ENCODE measurements at places on chromosomes 2 and 18.
A peak's percentile ranks its signal among the peaks of the same experiment; 100 is the strongest.

- DNase-seq, result no peak
Measured at GRCh38 chr2:134079373-134079772, 174.5 kb upstream of the MGAT5 start.

GRCh38 chr2:216693414-216694080 is 1.8 kb downstream of the IGFBP5 start:
- no peak for DNase-seq

DNA sequence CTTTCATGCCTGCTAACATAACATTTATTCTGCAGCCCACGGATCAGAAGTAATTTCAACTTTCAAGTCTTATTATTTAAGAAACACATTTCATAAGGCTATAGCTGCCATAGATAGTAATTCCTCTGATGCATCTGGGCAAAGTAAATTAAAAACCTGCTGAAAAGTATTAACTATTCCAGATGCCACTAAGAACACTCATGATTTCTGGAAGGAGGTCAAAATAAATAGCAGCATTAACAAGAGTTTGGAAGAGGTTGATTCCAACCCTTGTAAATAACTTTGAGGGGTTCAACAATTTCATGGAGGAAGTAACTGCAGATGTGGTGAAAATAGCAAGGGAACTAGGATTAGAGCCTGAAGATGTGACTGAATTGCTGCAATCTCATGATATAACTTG is 77.6 kb downstream of the CCDC148 start:
- no peak for DNase-seq

DNA sequence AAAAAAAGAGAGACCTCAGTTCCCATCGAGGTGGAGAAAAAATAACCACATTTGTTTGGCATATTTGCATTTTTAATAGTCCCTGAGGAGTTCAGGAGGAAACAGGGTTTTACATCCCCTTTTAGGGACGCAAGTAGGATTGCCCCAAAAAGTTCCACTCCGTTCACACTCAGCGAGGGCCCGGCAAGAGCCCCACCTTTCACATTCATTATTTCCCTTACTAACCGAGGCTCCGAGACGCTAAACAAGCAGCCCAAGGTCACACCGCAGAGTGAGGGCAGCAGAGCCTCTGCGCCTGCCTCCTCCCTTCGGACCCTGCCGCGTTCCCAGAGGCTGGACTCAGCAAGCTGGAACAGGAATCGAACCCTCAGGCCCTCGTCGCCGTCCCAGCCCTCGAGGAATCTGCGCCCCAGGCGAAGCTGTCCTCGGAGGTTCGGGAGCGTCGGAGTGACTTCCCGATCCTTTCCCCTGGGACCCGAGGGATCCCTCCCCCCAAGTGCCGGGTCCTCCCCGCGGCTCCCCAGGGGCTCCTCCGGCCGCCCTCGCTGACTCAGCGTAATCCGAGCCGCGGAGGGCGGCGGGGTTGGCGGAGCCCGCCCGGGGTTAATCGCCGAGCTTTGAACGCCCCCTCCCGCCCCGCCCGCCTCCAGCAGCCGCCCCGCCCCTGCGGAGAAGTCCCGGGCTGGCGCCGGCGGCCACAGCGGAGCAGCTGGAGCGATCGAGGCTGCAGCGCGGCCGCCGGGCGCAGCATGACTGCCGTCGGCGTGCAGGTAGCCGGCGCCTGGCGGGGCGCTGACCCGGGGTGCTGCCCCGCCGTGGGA is at the start of gene TMEM37:
Gene TMEM37, plus strand, starts transcription at position 700 of the 821 bp plus-strand sequence. Its CDS starts 50 bp downstream, at position 750.
- peak; percentile 45 for DNase-seq

- DNase-seq, result no peak
Measured at GRCh38 chr2:43887176-43887575, 48.4 kb downstream of the ABCG8 start.

- DNase-seq, result no peak
Measured at GRCh38 chr18:74840492-74841167, 243.0 kb downstream of the ZNF407 start.

DNA sequence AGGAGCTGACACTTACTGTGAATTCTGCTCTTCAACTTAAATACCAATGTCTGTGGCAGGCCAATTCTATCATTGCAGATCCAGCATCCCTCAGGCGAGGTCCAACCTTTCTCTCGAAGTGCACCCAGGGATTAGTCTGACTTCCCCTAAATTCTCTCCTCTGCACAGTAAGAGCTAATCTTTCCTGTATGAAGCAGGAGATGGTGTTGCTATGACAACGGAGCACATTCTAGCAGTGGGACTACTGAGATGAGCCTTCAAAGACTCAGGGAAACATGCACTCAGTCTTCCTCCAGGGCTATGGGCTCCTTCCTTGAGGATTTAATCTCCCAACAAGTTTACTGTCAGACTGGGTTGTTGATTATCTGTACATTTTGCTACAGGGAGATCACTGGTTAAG is 176.3 kb downstream of the NOL4 start:
- DNase-seq, result peak; percentile 30

DNA sequence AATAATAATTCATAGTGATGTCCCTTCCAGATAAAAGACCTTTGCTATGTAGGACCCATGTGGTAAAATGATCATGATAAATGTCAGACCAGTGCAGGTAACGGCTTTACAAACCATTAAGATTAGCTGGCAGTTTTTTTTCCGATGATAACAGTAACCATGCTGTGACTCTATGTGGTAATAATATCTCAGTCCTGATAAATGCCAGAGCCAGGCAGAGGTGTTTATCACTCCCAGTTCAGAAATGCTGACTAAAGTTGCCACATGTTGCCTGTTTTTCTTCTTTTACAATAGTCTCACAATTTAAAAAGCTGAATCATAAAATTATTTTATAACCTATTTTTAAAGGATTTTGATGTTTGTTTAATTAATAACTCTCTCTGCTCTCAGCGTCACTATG is 565.1 kb downstream of the ARHGAP15 start:
- DNase-seq, result peak; percentile 64

DNA sequence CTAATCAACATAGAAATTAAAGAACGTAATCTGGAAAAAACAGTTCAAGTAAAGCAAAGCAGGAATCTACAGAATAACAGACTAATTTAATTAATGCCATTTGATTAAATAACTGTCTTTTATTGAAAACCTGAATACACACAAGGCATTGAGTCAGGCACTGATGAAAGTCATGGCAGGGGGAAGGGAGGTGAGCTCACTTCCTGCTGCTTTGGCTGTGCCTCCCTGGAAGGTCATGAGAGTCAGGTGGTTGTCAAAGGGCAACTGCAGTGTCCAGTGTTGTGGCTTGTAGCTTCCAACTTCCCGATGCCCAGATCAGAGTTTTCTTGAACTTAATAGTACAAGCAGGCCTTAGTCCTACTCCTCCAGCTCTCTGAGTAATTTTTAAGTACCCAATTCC is 180.9 kb downstream of the PID1 start:
- no peak for DNase-seq

- no peak for DNase-seq
Measured at GRCh38 chr2:144162652-144163051, 357.3 kb downstream of the ZEB2 start.

- DNase-seq, result no peak
Measured at GRCh38 chr18:56298935-56299334, 339.5 kb downstream of the TXNL1 start.

DNA sequence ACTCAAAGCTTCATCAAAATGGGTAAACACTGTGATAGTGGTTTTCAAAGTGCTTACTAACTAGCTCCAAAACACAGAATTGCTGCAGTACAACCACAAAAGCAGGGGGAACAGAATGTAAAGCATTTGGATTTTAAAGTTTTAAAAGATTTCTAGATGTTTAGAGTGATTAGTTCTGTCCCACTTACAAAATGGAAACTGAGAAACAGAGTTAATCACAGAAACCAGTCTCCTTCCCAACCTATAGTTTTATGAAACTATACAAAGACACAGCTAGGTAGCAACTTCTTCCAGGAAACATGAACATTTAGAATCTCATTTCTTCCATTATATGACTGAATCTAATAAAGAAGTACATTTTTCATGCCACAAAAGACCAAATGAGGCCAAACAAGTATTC is 73.8 kb upstream of the HNRNPA3 start:
- no peak for DNase-seq

DNA sequence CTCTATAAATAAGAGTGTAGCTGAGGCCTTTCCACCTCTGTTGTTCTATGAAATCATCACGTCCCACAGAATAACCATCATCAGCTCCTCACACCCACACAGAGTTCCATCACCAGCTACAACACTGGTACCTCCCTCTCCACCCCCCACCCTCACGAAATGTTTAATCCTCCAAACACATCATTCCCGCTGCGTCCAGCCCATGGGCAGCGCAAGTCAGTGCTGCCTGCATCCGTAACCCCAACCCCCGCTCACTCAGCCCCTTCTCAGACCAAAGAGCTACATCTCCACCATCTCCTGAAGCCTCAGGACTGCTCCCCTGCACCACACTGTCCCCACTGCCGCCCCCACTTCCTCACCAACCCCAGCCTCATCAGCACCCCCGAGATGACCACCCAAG is 19.4 kb downstream of the DNMT3A start:
- DNase-seq, result no peak

DNA sequence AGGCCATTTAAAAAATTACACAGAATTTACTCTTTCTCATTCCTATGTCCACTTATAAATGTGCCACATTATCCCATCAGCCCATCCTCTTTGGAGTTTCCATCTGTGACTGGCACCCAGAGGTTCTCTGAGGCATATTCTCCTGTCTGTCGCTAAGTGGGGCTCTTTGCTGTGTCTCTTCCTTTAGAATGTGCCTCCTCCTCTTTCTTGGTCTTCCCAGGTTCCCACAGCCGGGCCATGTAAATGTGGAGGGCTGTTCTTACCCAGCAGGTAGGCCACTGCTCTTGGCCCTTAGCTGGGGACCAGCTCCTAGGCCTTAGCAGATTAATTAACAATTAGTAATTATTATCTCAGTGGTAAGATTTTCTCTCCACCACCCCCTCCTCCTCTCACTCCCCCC is 167.0 kb downstream of the INSIG2 start:
- no peak for DNase-seq

- DNase-seq, result no peak
Measured at GRCh38 chr2:28539118-28539541, 43.3 kb downstream of the PLB1 start.

DNA sequence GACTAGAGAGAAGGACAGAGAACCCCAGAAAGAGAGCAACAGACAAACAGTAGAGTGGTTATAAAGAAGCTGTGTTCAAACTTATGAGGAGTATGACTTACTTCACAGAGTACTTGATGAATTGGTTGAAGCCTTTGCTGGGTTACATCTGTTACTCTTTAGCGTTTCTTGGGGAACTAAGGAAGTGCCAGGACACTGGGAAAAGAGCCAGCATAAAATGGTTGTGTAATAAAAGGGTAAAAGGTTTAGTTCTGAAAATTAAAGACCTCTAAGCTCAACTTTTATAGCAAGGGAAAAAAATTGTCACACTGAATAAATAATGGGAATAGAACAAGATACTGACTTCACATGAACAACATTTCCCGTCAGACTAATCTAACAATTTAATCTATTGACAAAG is 17.0 kb upstream of the STAT4 start:
- DNase-seq, result no peak
